Activated CD4-positive, alpha-beta T cell treated with anti-CD3 and anti-CD28 coated beads, Interleukin-2, Interleukin-4, amounts not matched to agents 100 ng/mL and 50 ng/mL, durations not matched to agents 16 hours and 8 hours (primary cell): ENCODE measurements at places on chromosomes 3 and 15.

GRCh38 chr3:50630877-50631276 is 13.9 kb downstream of the MAPKAPK3 start:
- no peak for DNase-seq

- DNase-seq: no peak
Observed at GRCh38 chr15:39564972-39565665, 15.8 kb upstream of the THBS1 start.

GRCh38 chr15:100101426-100102089 is 240.2 kb downstream of the ADAMTS17 start:
- DNase-seq: no peak

DNA sequence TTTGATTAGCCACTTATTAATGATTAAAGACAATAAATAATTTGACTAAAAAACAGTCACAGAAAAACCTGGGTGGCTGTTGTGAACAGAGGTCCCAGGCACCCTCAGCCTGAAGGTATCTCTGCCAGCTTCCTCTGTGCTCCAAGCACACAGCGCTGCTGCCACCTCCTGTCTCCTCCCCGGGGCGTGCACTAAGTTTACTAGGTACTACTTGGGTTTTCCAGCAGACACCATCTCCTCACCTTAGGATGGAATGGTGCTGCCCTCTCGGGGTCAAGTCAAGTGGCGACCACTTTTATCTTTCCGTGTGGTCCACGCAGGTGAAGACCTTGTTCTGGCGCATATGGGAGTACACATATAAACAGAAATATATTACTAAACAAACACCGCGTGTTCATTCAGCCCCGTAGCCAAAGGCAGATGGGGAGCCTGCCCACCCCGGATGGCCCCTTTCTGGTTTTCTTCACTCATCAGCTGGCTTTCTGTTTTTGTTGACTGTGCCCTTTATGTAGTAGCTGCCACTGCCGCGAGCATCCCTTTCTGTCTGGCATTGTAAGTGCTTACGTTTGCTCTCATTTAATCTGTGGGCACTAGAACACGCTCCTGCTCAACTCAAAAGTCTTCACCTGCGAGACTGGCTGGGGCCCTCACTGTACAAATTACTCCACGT is 128.0 kb downstream of the LRIG1 start:
- DNase-seq: peak; percentile 10

DNA sequence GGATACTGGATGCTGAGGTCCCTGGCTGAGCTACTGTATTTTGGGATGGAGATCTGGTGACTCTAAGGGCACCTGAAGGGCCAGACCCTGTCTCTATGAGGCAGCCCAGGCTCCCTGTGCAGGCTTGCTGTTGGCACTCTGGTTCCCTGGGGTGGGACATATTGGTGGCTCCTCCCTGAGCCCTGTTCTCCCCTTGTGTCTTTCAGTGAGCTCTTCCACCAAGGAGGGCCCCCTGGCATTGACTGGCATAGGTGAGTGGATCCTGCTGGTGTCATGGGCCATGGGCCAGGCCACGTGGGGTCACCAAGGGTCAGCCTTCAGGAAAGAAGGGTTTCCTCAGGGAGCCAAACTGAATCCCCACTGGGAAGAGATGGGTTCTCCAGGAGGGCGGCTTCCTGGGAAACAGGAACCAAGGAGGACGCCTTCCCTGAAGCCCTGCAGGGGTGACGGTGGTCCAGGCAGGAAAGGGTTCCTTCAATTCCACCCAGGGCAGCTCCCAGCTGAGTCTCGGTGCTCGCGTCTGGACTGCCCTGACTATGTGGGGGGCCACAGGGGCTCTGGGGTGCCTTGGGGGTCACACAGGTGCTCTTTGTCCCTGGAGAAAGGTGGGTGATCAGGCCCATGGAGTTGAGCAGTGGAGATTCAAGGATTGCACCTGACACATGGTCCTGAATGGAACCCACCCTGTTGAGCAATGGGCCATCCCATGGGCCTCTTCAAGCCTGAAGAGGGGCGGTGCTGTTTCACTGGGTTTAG is 220.4 kb downstream of the SNRPN start:
- no peak for DNase-seq

DNA sequence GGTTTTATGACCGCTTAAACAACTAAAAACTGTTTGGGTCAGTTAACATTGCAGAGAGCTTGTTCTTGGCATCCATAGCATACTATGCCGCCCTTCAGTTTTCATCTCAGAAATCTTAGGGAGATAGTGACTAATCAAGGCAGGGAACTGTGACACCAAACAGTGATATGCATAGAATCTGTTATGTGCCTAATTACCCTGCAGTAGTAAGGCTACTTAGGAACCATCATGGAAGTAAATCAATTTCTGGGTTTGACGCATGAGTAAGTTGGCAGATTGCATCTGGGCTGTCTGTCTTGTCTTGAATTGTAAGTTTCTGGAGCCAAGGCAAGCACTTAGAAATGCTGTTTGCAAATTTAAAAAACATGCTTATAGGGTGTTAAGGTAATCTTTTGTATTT is 22.5 kb downstream of the KCTD6 start:
- no peak for DNase-seq

GRCh38 chr3:192171213-192171612 is 556.1 kb downstream of the FGF12 start:
- DNase-seq: no peak

- DNase-seq: no peak
Observed at GRCh38 chr3:196754091-196754981, 14.7 kb downstream of the PAK2 start.

DNA sequence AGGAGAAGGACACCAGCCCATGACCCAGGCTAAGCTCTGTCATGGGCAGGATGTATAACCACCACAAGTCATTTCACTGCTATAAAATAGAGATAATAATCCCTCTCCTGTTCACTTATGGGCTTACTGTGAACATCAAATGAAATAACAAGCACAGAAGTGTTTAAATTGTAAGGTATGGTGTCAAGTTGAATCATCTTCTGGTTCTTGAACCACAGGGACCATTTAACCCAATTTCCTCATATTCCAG is 44.3 kb upstream of the TLE3 start:
- DNase-seq: no peak

- DNase-seq: no peak
Observed at GRCh38 chr3:28022916-28023315, 218.5 kb upstream of the CMC1 start.

- DNase-seq: no peak
Observed at GRCh38 chr15:89946681-89947299, 34.0 kb upstream of the ARPIN start.

GRCh38 chr3:196995646-196996355 is 27.2 kb upstream of the PIGZ start:
- no peak for DNase-seq

- peak; percentile 11 for DNase-seq
Observed at GRCh38 chr15:63638839-63639238, 41.7 kb downstream of the FBXL22 start.

DNA sequence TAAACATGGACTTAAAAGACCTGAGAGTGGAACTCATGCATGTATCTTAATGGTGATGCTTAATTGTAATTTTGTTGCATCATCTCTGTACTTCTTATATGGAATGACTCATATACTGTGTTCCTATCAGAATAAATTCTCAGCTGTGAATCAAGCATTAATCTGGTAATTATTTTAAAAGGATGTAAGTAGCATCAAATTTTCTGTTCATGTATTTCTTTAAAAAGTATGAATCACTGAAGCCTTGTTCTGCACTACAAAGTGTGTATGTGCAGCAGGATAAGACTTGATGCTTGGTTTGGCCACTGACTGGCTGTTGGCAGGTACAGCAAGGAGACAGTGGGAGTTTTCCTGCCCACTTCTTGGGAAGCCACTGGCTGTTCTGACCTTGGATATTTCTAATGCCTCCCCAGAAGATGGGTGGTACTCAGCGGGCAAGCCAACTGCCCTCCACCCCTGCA is 123.9 kb downstream of the ANO10 start:
- peak; percentile 25 for DNase-seq

- DNase-seq: no peak
Observed at GRCh38 chr3:161558236-161558635, 61.6 kb downstream of the OTOL1 start.

GRCh38 chr3:94121161-94121560 is 58.3 kb downstream of the NSUN3 start:
- no peak for DNase-seq

GRCh38 chr3:143597774-143598652 is 250.3 kb downstream of the SLC9A9 start:
- no peak for DNase-seq

GRCh38 chr3:18190646-18191045 is 234.5 kb downstream of the SATB1 start:
- DNase-seq: no peak

DNA sequence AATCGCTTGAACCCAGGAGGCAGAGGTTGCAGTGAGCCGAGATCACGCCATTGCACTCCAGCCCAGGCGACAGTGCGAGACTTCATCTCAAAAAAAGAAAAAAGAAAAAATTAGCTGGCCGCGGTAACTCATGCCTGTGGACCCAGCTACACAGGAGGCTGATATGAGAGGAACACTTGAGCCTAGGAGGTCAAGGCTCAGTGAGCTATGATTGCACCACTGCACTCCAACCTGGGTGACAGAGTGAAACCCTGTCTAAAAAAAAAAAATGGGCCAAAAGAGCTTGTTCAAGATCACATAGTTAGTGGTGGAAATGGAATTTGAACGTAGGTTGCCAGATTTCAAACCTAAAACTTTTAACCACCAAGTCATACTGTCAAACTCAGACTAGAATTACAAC is 46.2 kb upstream of the PPP4R2 start:
- no peak for DNase-seq

DNA sequence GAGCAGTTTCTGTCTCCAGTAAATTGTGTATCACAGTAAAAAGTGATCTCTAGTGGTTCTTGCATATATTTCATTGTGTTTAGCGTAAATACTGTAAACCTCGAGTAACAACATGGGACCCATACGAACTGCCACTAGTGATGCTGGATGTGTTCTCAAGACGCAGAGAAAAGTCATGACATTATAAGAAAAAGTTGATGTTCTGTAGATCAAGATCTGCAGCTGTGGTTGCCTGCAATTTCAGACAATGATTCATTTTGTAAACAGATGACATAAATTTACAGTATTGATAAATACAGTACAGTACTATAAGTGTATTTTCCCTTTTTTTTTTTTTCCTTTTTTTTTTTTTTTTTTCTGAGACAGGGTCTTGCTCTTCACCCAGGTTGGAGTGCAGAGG is 100.1 kb downstream of the DPH6 start:
- DNase-seq: no peak

GRCh38 chr3:59126446-59126845 is 76.6 kb upstream of the CFAP20DC start:
- DNase-seq: no peak

DNA sequence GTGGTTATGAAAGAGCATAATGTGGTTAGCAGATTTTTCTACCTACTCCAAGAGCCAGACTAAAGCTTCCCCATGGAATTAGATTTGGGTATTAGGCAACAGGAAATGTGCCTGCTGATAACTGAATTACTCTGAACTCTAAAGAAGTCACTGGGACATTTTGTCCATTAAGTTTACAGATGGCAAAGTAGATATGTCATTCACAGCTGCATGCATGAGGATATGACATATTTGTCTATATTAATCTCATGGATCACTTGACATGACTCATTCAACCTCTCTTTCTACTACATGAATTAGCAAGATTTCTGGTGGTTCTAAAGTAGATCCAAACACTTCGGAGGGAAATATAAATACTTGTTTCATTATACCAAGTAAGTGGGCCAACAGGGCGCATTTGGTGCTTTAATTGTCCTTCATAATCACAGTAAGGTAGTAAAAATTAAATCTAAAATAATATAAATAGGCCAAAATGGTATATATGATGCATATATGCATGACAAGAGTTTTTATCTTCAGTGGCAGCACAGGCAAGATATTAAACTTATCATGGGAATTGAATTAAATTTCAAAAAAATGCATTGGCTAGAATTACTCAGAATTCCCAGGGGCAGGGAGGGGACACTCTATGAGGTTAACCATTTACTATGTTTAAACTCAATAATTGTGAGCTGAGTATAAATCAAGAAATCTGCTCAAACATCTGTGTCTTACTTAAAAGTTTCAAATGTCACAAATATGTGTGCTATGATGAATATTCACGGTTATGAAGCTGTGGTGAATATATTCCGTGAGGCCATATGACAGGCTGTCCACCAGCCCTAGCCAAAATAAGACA is 365.3 kb upstream of the KCNMB2 start:
- no peak for DNase-seq

DNA sequence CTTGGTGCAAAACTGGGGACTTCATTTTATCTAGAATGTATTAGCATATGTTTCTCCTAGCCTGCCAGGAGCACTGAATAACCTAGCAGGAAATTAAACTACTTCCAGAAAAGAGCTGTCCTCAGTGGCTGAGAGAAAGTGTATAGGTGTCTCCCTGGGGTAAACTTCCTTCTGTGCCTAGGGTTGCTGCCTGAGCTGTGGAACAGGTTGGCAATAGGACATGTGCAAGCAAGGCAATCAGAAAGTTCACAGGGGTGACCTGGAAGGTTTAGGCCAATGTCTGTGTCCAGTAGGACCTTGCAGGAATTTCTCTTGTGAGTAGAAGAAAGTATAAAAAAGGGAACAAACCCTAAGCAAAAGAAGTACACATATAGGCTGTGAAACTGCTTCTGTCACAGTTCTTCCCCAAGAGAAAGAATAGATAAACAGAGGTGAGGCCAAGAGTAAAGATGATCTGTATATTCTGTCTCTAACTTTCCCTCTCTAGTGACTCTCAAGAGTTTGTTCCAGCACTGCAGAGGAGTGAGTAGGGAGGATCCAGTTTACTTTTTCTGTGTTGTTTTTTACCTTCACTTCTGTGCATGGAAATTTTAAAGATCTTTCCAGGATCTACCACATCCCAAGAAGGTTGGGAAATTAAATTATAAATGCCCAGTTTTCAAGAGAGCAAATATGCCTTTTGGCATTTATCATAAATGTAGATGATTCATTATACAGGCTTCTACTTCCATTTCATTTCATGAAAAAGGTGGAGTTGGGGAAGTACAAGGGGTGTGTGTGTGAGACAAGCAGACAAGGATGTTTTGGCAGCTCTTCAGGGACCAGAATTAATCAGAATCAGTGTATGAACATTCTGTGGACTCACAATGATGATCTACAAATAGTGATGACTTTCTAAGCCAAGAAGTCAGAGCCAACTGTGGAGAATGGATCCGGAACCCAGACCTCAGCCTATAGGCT is 155.2 kb downstream of the RBPMS2 start:
- no peak for DNase-seq

DNA sequence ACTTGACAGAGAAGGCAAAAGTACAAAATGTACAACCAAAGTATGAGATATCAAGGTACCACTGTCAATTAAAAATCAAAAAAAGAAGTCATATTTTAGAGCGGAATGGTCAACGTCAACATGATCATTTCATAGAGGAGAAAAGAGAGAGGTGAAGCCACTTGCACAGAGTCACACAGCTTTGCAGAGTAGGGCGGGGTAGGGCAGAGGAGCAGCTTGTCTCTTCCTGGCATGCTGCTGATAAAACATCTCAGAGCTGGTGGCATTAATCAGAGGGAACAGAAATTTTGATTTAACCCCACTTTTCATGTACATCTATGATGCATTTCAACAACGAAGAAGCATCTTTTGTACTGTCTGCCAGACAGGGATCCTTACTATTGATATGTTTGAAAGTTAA is 5.2 kb upstream of the IGF1R start:
- no peak for DNase-seq

GRCh38 chr15:23067416-23067815 is 28.0 kb upstream of the TUBGCP5 start:
- no peak for DNase-seq
